ENCODE measurements at places on chromosomes 3 and 15. TPM values are rescaled to one million over a fixed set of nuclear protein-coding genes. Genes with fewer than 3 reads are reported as not detected.

Gene FEZF2
- total RNA-seq, result not detected

DNA sequence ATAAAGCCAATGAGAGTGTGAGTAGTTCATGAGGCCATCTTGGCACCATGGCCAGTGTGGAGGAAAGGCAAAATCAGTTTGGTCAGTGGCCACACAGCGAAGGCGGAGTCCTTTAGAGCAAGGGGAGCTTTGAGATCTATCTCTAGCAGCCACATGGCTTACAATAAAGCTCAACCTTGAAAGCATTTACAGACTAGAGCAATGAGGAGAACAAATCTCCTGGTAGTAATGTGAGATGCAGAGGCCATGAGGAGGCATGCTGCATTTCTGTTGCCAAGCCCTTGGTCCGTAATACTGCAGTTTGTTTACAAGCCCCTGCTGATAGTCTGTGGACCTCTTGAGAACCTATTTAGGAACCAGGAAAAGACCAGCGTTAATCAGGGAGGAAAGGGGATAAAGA lies 381.5 kb upstream of the C2CD4B start:
- no peak overlapping the region for H3K27ac ChIP-seq
- peaks cover 12% of the 10 kb centered on the region for H3K36me3 ChIP-seq
- DNase-seq, result no peak
- H3K4me1 ChIP-seq, result peaks cover 23% of the 10 kb centered on the region
- no peak overlapping the region for H3K4me3 ChIP-seq
- H3K27me3 ChIP-seq, result no peaks in the 10 kb centered on the region

- no peak for DNase-seq
- H3K4me1 ChIP-seq, result no peaks in the 10 kb centered on the region
- H3K27ac ChIP-seq, result no peak overlapping the region
- no peak overlapping the region for H3K4me3 ChIP-seq
- H3K36me3 ChIP-seq, result no peaks in the 10 kb centered on the region
Measured at GRCh38 chr3:19272296-19272695, 124.0 kb downstream of the KCNH8 start.

Gene MRAS
- total RNA-seq, result 75.4 TPM

Gene CLDN18
- total RNA-seq, result not detected

GRCh38 chr15:39909007-39909406 lies 11.1 kb downstream of the GPR176 start:
- peak overlapping the region; percentile 90 for H3K27ac ChIP-seq
- no peaks in the 10 kb centered on the region for H3K27me3 ChIP-seq
- peaks cover 43% of the 10 kb centered on the region for H3K36me3 ChIP-seq
- DNase-seq, result no peak
- H3K4me1 ChIP-seq, result peaks cover 82% of the 10 kb centered on the region

DNA sequence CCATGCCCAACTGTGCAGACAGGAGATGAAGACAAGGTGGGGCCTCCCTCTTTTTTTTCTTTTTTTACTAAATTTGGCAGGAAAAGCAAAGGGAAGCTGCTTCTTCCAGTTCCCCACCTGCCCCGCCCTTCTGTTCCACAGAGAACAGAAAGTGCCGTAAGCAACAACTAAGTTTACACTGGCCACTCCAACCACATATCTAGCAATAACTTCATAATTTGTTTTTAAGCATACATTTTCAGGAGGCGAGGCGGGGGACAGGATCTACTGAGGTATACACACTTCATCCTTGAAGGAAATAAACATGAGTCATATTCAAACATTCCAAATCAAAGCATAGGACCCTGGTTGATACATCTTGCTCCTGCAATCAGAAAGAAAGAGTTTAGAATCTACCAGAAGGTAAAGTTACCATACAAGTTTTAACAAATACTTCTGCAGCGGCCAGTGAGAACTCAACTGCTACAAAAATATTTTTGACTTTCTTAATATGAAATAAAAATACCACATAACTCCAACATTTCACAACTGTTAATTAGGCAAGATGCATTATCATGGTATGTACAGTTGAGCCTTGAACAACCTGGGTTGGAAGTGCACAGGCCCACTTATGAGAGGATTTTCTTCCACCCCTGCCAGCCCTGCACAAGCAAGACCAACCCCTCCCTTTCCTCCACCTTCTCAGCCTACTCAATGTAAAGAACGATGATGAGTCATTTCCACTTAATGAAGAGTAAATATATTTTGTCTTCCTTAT lies 50.7 kb downstream of the FOXP1 start:
- peaks cover 7% of the 10 kb centered on the region for H3K36me3 ChIP-seq
- H3K4me1 ChIP-seq, result peaks cover 65% of the 10 kb centered on the region
- peak overlapping the region; percentile 47 for H3K27ac ChIP-seq
- no peak for DNase-seq
- peak overlapping the region; percentile 4 for H3K4me3 ChIP-seq

DNA sequence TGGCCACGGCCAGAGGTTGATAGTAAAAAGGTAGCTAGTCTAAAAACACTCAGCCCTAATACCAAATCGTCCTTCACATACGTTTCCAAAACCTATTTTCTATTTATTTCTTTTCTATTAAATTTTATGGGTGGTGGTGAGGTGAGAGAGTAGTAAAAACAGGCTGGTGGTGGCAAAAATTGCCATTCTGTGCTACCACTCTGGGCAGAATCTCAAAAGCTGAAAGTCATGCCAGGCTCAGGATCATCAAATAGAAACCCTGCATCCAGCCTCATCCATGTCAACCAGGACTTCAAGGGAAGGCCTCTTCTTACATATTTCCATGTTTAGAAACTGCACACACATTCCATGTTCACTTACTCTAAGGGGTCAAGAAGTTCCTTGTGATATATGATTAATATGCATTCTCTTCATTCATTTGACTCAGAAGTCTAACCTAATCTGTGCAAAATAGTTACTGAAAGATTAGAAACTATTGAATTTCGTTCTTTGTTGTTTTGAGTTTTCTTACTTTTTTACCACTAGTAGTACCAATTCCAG lies 153.1 kb downstream of the TNIK start:
- DNase-seq, result no peak
- peak overlapping the region; percentile 73 for H3K4me3 ChIP-seq
- H3K36me3 ChIP-seq, result 0 out of 2 replicates have a peak, but pooled peaks cover 12% of the 10 kb centered on the region
- H3K4me1 ChIP-seq, result peaks cover 71% of the 10 kb centered on the region
- H3K27ac ChIP-seq, result peak overlapping the region; percentile 87

DNA sequence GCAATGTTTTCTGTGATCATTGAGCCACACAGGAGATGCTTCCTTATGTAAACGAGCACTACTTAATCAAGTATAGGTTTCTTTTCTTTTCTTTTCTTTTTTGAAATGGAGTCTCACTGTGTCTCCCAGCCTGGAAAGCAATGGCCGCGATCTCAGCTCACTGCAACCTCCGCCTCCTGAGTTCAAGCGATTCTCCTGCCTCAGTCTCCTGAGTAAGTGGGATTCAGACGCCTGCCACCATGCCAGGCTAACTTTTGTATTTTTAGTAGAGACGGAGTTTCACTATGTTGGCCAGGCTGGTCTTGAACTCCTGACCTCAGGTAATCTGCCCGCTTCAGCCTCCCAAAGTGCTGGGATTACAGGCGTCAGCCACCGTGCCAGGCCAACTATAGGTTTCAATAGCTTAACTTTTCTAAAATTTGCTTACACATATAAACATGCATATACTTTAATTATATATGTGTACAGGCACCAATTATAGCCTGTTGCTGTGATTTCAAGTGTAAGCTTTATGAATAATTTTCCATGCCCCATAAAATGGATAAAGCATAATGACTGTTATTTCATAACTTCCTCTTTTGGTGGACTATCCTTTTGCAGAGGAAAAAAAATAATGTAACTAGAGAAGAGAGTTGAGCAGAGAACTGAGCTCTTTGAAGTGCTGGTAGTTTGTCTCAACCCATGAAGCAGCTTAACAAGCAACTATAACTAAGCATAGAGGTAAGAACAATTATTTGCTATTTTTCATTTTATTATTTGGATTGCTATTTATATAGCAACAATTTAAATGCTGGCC lies 24.8 kb upstream of the MBNL1 start:
- no peak for DNase-seq
- peaks cover 27% of the 10 kb centered on the region for H3K4me1 ChIP-seq
- H3K27ac ChIP-seq, result no peak overlapping the region

DNA sequence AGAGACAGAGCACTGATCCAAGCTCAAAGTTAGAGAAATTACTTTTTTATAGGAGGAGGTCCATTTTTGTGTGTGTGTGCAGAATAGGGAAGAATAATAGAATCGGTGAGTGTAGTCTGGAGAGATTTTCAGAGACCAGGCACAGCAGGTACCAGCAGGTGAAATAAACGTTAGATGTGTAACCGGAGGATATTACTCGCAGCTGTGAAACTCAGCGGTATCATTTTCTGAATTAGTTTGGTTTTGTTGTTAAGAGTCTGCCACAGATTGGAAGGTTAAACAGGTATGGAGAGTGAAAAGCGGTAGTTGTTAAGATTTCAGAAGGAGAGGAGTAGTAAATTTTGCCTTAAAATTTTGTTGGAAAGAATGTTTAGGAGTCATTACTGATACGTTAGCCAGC lies 69.9 kb downstream of the RGMA start:
- no peak overlapping the region for H3K27ac ChIP-seq
- peaks cover 6% of the 10 kb centered on the region for H3K4me1 ChIP-seq
- peaks cover 76% of the 10 kb centered on the region for H3K36me3 ChIP-seq
- H3K27me3 ChIP-seq, result peaks cover 4% of the 10 kb centered on the region

- H3K27ac ChIP-seq, result no peak overlapping the region
- no peaks in the 10 kb centered on the region for H3K4me1 ChIP-seq
- no peak overlapping the region for H3K4me3 ChIP-seq
- H3K36me3 ChIP-seq, result no peaks in the 10 kb centered on the region
- no peak for DNase-seq
Measured at GRCh38 chr3:27888562-27888961, 166.4 kb upstream of the EOMES start.

GRCh38 chr3:149528340-149528650 lies 53.8 kb downstream of the TM4SF4 start:
- H3K4me3 ChIP-seq, result no peak overlapping the region
- H3K27ac ChIP-seq, result peak overlapping the region; percentile 54
- no peak for DNase-seq
- peaks cover 51% of the 10 kb centered on the region for H3K4me1 ChIP-seq

Gene RLBP1
- total RNA-seq, result not detected

Gene HOMER2
- total RNA-seq, result 0.83 TPM

DNA sequence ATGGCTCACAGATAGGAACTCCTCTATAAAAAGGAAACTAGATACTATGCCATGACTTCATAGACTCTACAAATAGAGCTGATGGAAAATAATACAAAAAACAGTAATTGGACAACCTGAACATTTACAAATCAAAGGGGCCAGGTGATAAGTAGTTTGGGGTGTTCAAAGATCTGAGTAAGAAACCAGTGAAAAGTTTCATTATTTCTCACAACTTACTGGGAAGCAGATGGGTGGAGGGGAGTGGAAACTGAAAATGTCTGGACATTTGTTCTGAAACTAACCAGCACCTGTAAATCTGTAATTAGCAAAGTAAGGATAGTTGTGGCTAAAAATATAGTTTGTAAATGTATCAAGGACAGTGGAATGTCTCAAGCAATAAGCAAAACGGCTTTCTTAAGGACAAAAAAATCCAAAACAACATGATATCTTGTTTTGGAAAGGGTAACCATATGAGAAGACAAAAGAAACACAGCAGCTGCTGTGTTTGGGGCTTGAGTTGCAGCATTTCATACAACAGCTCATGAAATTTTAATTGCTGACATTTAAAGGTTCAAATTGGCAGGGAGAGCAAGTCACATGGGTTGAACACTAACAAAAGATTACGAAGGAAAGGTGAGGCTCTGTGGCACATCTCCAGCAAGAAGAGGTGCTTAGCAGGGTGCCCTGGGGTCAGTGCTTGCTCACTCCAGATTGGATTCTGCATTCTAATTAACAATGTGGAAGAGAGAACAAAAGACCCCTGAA lies 26.8 kb upstream of the THBS1 start:
- H3K27me3 ChIP-seq, result peaks cover 2% of the 10 kb centered on the region
- H3K4me1 ChIP-seq, result peaks cover 29% of the 10 kb centered on the region
- H3K36me3 ChIP-seq, result no peaks in the 10 kb centered on the region
- DNase-seq, result no peak

DNA sequence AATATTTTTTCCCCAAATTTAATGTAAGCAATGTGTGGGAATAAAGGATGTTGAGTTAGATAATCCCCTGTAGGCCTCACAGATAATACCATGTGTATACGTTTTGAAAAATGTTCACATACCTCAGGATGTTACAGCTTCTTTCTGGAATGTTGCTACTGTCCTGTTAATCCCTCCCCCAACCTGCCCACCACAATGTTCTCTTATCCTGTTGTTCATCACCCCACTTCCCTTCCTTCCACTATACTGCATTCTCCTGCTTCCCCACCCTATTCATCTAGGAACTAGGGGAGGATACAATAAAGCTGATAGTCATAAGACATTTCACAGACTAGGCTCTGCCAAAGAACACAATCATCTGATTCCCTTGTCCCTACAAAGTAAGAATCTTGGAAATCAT lies 92.1 kb downstream of the IGF2BP2 start:
- peak overlapping the region; percentile 88 for H3K27ac ChIP-seq
- peak overlapping the region; percentile 62 for H3K4me3 ChIP-seq
- peak; percentile 84 for DNase-seq
- H3K27me3 ChIP-seq, result peaks cover 4% of the 10 kb centered on the region
- peaks cover 94% of the 10 kb centered on the region for H3K4me1 ChIP-seq
- H3K36me3 ChIP-seq, result peaks cover 4% of the 10 kb centered on the region

Gene UBA7
- 31.3 TPM for total RNA-seq

Gene DGKG
- 0.36 TPM for total RNA-seq

Gene P2RY13
- total RNA-seq, result not detected

GRCh38 chr3:111733154-111733553 lies 125.9 kb upstream of the PHLDB2 start:
- no peak for DNase-seq
- H3K27me3 ChIP-seq, result no peaks in the 10 kb centered on the region
- H3K27ac ChIP-seq, result no peak overlapping the region
- H3K4me3 ChIP-seq, result no peak overlapping the region

Gene SEC61A1
- total RNA-seq, result 534 TPM

DNA sequence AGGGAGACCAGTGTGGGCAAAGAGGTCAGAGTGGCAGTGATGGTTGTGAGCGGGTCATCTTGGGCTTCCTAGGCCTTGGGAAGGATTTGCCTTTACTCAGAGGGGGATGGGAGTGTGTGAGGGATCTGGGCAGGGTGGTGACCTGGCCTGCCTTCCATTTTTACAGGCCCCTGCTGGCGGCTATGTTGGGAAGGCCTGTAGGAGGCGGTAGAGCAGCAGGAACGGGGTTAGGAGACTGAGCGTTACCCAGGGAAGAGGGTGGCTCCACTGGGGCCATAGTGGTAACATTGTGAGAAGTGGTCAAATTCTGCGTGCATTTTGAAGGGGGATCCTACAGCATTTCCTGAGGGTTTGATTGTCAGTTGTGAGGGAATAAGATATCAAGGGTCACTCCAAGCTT lies 307.3 kb upstream of the CTDSPL start:
- no peak for DNase-seq
- no peak overlapping the region for H3K4me3 ChIP-seq
- H3K4me1 ChIP-seq, result no peaks in the 10 kb centered on the region
- H3K27ac ChIP-seq, result no peak overlapping the region
- peaks cover 20% of the 10 kb centered on the region for H3K27me3 ChIP-seq

All from HFFc6 (cell line).